ENCODE measurements at places on chromosomes 1 and 21. TPM values are rescaled to one million over a fixed set of nuclear protein-coding genes. Genes with fewer than 3 reads are reported as not detected.

Gene SLAMF6
- not detected for total RNA-seq

Gene USP16
- total RNA-seq: 16.8 TPM

Gene RNU1-4
- total RNA-seq: under 0.01 TPM

Gene AMY2A
- not detected for total RNA-seq

Gene ZNF593OS
- total RNA-seq: not detected

All from cardiac ventricle fibroblast (primary cell).